ENCODE measurements at places on chromosomes 4 and X. TPM values are rescaled to one million over a fixed set of nuclear protein-coding genes. Genes with fewer than 3 reads are reported as not detected.

- H3K4me1 ChIP-seq: peaks cover 13% of the 10 kb centered on the region
- no peak overlapping the region for H3K4me3 ChIP-seq
- no peaks in the 10 kb centered on the region for H3K36me3 ChIP-seq
- H3K27ac ChIP-seq: no peak overlapping the region
Measured at GRCh38 chr4:90281541-90282355, 154.6 kb downstream of the CCSER1 start.

Gene LDB2
- 31.5 TPM for total RNA-seq

DNA sequence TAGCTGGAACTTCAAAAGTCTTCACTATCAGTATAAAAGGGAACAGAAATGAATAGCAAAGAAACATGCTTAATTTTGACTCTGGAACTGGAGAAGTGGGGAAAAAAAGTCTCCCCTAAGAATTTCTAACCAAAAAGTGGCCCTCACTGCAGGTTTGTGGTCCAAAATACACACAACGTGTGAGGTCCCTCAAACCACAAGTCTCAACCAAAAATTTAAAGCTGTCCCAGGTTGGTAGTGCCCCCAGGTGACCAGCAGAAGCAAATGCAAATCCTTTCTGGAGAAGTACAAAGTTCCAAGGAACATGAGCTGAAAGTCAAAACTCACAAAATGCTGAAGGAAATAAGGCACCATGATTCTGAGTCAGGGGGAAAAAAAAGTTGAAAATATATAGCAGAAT lies 23.6 kb upstream of the VAMP7 start:
- H3K36me3 ChIP-seq: no peaks in the 10 kb centered on the region
- no peaks in the 10 kb centered on the region for H3K27me3 ChIP-seq
- no peak overlapping the region for H3K27ac ChIP-seq
- H3K4me3 ChIP-seq: no peak overlapping the region
- H3K4me1 ChIP-seq: no peaks in the 10 kb centered on the region
- DNase-seq: no peak

Gene SLC9B1
- total RNA-seq: 1.6 TPM

GRCh38 chrX:123976706-123977316 lies 15.3 kb downstream of the STAG2 start:
- no peak for DNase-seq
- H3K27ac ChIP-seq: no peak overlapping the region
- H3K4me3 ChIP-seq: no peak overlapping the region
- H3K27me3 ChIP-seq: no peaks in the 10 kb centered on the region
